HFFc6 (cell line): ENCODE measurements at places on chromosomes 3 and 15. TPM values are rescaled to one million over a fixed set of nuclear protein-coding genes. Genes with fewer than 3 reads are reported as not detected.

GABRR3 gene
- not detected in 3 replicates for total RNA-seq

DNA sequence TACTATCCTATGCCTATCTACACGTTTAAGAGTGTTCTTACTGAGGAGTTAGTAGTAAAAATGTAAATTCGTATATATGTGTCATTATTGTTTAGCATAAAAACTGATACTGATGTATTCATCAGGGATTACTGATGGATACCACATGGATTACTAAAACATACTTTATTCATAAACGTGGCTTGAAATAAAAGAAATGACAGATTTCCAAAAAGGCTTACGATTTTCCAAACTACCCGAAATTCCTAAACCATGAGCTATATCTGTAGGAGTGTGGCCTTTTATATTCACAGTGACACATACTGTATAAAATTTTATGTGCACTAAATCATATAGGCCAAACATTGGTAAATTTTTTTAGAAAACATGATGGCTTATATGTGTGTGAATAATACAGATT, 6.9 kb downstream of the TSC22D2 start:
- H3K27me3 ChIP-seq: peaks cover 8% of the 10 kb centered on the region
- H3K4me1 ChIP-seq: peaks cover 57% of the 10 kb centered on the region
- peak overlapping the region; percentile 93 for H3K4me3 ChIP-seq
- H3K27ac ChIP-seq: peak overlapping the region; percentile 90

CHDH gene
- not detected in 3 replicates for total RNA-seq

DNA sequence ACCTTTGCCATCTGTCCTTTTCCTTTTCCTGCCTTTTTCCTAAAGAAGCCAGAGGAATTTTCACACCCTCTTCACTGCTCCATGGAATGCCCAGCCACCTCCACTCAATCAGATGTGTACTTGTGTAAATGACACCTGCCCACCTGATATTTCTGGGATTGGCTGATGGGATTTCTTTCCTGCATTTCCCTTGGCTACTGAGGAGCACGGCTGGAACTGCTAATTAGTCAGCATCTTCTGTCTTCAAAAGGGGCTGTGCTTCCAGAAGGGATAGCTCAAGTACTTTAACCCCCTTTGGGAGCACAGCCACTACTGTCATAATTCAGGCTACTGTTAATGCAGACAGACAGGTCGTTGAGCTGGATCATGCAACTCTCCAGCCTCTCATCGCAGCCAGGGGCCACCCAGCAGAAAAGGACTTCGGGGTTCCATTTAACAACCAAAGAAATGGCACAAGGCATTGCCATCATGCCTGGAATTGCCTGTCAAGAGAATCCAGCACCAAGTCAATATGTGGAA, 38.6 kb downstream of the MGLL start:
- H3K4me3 ChIP-seq: no peak overlapping the region
- H3K27me3 ChIP-seq: peaks cover 2% of the 10 kb centered on the region; the same call in 1 of the 2 replicates
- DNase-seq: no peak
- peaks cover 73% of the 10 kb centered on the region for H3K4me1 ChIP-seq

GRCh38 chr3:41200669-41201021, 1.3 kb downstream of the CTNNB1 start:
- peak; percentile 25 for DNase-seq
- H3K27ac ChIP-seq: peak overlapping the region; percentile 75
- H3K4me3 ChIP-seq: peak overlapping the region; percentile 92
- peaks cover 45% of the 10 kb centered on the region for H3K4me1 ChIP-seq
- H3K27me3 ChIP-seq: peaks cover 2% of the 10 kb centered on the region
- H3K36me3 ChIP-seq: peaks cover 12% of the 10 kb centered on the region; the same call in 1 of the 2 replicates
